ENCODE measurements at places on chromosomes 16 and 17. TPM values are rescaled to one million over a fixed set of nuclear protein-coding genes. Genes with fewer than 3 reads are reported as not detected.

The MT1M gene
- 339 TPM for total RNA-seq

The KRT27 gene
- total RNA-seq = not detected

GRCh38 chr17:59829217-59830006 is 63.3 kb downstream of the TUBD1 start:
- DNase-seq = no peak

DNA sequence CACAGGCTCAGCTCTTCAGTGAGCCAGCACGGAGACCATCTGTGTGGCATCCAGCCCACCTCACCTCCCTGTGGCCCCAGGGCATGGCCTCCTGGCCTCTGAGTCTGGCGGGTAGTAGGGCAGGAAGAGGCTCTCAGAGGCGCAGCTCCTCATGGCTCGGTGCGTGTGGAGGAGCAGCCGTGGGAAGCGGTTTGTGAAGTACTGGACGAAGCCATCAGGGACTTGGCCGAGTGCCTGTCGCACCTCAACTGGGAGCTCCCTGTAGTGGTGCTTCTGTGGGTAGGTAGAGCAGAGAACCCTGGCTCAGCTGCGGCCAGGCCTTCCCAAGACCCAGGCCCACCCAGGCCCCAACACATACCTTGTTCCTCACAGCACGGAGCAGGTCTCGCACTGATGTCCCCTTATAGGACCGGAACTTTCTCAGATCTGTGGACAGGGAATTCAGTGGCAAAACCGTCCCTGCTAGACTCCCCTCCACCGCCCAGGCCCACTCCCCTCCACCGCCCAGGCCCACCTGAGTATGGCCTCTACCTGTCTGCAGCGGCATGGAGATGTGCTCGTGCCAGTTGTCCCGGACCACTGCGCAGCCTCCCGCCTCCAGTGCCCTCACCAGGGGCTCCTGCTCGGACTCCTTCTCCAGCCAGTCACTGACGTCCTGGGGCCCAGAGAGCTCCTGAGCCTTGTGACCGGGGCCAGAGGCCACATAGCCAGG is 12.2 kb downstream of the PLK1 start:
- no peak for DNase-seq

DNA sequence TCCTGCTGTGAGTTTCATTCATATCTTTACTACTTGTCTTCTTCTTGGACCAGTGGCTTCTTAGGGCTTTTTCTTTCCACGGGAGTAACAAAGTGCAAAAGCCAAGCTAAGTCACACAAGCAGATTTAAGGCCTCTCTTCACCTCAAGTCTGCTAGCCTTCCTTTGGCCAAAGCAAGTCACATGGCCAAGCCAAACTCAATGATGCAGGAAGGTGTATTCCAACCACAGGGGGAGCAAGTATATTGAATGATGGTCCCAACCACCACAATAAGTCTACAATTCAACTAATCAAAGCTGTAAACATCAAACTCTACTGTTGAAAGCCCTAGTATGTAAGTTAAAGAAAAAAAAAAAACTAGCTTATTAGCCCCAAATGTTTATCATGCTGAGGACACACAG is 44.5 kb upstream of the CDYL2 start:
- no peak for DNase-seq

GRCh38 chr17:72077326-72077960 is 43.4 kb upstream of the SOX9 start:
- DNase-seq = no peak

The GRB7 gene
- total RNA-seq = 14.0 TPM

- no peak for DNase-seq
These were observed 266.2 kb upstream of the FOXF1 start for GRCh38 chr16:86244158-86244557.

- DNase-seq = no peak
These were observed 1.1 kb downstream of the MT1E start for GRCh38 chr16:56626685-56627084.

The NT5C gene
- 68.5 TPM for total RNA-seq

DNA sequence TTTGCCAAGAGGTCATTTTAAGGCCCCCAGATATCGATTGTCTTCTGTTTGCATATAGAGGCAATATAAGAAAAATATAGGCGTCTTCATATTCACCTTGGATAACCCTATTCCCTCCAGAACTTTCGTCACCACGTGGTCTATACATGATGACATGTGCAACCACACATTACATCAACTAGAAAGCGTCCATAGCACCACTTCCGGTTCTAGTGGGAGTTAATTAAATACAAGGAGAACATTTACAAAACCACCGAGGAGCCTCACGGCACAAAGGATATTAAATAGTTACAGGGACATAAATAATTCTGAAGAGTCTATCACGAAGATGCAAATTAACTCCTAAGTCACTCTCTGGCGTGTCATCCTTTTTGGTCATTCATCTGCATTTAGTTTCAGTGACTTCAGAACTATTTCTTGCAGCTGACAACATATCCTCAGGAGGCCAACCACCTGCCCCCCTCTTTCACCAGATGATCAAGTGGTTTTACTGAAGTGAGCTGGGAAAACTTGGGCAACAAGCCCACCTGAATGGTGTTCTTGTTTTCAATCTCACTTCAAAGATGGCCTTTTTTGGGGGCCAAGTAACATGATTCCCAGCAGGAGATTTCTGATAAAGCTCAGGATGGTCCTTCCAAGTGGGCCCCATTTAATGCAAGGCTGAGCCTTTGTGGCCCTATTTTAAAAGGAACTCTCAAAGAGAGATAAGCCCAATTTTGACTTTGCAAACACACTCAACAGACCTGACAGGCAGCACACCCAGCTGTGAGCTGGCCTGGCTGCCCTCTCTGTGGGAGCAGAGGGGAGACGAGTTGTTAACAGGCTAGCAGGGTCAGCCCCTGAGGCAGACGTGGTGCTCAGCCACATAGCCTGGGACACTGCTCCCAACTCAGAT is 15.3 kb downstream of the CMTM3 start:
- DNase-seq = no peak

DNA sequence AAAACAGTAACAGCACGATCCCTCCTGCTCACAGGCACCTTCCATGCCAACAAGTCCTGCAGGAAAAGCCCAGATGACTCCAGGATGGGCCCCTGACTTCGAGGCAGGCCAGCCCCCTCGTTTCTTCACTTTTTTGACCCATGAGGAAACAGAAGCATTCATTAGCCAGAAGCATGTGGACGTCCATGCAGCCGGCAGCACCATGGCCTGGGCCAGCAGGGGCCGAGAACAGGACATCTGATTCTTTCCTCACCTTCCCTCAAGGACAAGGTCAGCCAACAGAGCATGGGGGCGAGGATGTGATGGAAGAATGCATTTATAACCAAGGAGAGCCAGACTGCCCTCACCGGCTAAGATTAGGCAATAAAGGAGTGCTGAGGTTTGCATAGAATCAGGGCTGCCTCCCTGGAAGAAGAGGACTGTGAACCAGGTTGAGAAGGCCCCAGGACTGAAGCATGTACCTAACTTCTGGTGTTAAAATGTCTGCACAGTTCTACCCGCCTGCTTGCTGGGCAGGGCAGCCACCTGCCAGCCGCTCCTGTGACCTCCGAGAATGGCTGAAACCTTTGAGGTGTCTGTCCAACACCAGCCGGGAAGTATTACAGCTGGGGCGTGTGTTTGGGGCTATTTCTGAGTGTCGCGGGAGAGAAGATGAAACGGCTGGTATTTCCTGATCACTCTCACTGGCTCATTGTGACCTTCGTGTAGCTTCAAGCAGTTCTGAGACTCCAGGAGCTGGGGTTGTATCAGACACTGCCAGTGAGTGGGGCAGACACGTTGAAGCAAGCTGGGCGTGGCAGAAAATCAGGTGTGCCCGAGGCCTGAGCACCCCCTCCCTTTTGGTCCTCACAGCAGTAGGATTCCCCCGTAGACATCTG is 94.0 kb upstream of the TNRC6C start:
- no peak for DNase-seq

- no peak for DNase-seq
These were observed 517.0 kb downstream of the CDH13 start for GRCh38 chr16:83143788-83144187.

- no peak for DNase-seq
These were observed 44.6 kb downstream of the NFAT5 start for GRCh38 chr16:69610356-69610755.

GRCh38 chr17:56305007-56305406 is 151.7 kb downstream of the ANKFN1 start:
- no peak for DNase-seq

GRCh38 chr16:85574672-85575475 is 38.2 kb upstream of the GSE1 start:
- no peak for DNase-seq

- no peak for DNase-seq
These were observed 4.9 kb downstream of the POLG2 start for GRCh38 chr17:64491994-64492393.

GRCh38 chr16:28106467-28107215 is 43.1 kb upstream of the GSG1L start:
- no peak for DNase-seq

DNA sequence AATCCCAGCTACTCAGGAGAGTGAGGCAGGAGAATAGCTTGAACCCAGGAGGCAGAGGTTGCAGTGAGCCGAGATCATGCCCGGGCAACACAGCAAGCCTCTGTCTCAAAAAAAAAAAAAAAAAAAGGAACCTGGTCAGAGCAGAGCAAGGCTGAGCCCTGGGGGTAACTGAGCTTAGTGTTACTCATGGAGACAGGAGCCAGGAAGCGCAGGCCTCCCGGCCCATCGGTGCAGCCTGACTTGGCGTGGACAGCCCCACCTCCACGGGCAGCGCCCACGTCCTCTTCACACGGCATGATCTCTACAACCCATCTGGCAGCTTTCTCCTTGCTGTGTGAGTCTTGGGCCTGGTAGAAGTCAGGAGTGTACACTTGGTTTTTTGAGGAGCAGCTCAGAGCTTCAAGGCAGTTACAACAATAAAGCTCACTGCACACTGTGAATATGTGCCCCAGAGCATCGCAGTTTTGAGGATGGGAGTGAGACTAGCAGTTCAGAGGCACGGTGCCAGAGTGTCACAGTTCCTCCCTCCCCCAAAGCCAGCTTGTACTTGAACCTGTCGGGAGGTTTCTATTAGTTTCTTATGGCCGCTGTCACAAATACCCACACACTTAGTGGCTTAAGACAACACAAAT is 129.9 kb downstream of the RAP1GAP2 start:
- DNase-seq = no peak

DNA sequence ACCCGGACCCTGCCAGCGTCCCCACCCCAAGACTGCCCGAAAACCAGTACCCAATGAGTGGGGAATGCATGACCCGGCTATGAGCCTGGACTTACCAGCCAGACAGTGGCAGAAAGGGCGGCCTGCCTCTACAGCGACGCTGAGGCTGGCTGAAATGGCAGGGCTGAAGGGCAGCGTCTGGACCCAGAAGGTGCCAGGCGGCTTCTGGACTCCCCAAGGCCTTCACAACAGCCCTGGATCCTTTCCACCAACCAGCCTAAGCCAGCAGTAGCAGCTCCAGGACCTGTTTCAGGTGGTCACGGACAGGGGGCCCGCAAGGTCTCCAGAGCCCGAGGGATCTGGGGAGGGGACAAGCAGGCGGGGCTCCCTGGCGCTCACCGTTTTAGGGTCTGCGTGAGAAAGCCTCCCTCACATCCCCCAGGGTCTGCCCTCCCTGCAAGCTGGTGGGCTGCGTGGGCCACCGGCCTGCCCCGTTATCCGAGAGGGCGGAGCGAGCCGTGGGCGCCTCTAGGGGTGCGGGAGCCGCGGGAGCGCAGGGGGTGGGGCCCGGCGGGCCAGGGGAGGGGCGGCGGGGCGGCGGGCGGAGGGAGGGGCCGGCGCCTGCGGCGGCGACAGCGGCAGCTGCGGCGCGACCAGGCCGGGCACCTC is at the start of gene RIPOR1:
TSS of gene RIPOR1 (plus strand) at position 608 of the 648 bp plus-strand sequence. CDS start 9,618 bp downstream, outside the sequence.
- DNase-seq = no peak

The NPIPA8 gene
- not detected for total RNA-seq

The LAT gene
- total RNA-seq = 7.4 TPM

- no peak for DNase-seq
These were observed 23.8 kb upstream of the SLC12A3 start for GRCh38 chr16:56841233-56841632.

- peak; percentile 99 for DNase-seq
These were observed 18.7 kb upstream of the ZNF689 start for GRCh38 chr16:30628628-30629540.

Data from omental fat pad (tissue), 4 donors.